ENCODE measurements at places on chromosomes 11 and 22.
A peak's percentile ranks its signal among the peaks of the same experiment; 100 is the strongest.

- no peak for DNase-seq
Observed at GRCh38 chr22:40008726-40009291, 14.1 kb downstream of the FAM83F start.

DNA sequence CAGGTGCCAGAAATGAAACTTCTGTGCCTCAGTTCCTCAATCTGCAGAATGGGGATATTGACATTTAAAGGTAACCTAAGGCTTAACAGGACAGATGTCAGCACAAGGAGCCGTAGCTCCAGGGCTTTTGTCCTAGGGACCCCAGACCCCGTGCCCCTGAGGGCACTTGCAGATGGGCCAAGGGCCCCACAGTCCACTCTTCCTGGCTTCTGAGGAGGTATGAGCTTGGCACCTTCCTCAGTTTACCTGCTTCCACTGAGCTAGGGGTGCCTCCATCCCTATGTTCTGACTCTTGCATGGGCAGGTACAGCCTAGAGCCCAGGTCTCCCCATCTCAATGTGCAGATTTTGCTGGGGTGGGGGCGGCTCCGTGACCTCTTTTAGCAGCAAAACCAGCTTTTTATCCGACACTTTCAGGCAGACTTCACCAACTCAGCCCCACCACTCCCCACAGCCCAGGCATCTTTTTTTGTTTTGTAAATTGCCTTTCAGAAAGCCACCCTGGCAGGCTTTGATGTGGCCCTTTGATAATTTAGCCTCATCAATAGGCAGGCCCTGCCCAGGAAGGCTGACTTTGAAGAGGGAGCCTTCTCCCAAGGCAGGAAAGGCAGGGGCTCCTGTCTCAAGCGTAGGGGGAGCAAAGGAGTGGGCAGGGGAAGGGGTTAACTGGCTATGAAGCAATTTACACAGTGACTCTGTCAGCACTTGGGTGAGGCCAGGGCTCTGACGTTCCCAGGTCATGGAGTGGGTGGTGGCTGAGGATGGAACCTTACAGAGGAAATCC is 23.7 kb upstream of the FGF3 start:
- DNase-seq: no peak

- peak; percentile 71 for DNase-seq
Observed at GRCh38 chr11:91421641-91422040, 803.0 kb upstream of the FAT3 start.

GRCh38 chr11:76013526-76013925 is 192.8 kb downstream of the WNT11 start:
- DNase-seq: no peak

- no peak for DNase-seq
Observed at GRCh38 chr11:104275992-104276391, 112.0 kb upstream of the PDGFD start.

DNA sequence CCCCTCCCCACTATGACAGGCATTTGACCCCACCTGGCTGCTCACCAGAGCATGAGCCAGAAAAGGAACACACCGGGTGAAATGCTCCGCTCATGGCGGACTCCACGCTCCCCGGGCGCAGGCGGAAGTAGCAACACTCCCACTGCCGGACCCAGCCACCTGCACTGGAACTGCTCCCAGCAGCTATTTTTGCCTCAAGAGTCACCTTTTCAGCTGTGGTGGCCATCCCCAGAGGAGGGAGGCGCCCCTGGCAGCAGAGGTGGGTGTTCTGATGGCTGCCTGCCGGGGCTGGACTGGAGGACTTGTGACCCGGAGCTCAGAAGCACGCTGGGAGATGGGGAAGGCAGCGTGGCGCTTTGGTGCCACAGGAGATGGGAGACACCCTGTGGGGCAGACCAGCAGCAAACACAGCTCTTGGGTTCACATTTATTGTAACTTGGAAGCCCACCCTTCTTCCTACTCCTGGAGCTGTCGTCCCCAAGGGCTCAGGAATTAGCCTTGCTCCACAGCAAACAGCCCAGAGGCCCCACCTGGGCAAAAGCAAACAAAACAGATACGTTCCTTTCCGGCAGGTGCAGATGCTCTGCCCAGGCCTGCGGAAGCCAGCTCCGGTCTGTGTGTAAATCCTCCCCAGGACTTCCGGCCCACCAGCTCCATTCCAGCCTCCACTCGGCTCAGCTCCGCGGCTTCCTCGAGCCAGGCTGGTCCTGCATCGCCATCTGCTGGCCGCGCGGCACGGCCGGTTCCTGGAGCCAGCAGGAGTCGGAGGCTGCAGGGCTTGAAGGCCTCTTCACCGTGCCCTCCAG is 3.7 kb downstream of the RPS19BP1 start:
- no peak for DNase-seq

- DNase-seq: no peak
Observed at GRCh38 chr11:74278721-74279161, 32.7 kb downstream of the P4HA3 start.

- DNase-seq: no peak
Observed at GRCh38 chr11:13289081-13289480, 11.5 kb downstream of the BMAL1 start.

DNA sequence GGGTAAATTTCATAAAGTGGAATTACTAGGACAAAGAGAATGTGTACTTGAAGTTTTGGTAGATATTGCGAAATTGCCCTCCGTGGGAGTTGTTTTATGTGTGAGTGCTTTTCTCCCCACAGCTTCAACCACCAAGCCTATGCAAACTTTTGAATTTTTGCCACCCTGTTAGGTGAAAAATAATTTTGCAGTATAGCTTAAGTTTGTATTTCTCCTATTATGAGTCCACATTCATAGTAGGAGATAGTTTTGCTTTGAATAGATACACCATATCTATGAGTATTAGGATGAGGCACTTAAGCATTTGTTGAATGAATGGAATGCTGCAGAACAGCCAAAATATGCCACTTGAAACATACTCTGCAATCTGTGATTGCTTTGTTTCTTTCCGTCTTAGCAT is 43.6 kb downstream of the UVRAG start:
- DNase-seq: no peak

DNA sequence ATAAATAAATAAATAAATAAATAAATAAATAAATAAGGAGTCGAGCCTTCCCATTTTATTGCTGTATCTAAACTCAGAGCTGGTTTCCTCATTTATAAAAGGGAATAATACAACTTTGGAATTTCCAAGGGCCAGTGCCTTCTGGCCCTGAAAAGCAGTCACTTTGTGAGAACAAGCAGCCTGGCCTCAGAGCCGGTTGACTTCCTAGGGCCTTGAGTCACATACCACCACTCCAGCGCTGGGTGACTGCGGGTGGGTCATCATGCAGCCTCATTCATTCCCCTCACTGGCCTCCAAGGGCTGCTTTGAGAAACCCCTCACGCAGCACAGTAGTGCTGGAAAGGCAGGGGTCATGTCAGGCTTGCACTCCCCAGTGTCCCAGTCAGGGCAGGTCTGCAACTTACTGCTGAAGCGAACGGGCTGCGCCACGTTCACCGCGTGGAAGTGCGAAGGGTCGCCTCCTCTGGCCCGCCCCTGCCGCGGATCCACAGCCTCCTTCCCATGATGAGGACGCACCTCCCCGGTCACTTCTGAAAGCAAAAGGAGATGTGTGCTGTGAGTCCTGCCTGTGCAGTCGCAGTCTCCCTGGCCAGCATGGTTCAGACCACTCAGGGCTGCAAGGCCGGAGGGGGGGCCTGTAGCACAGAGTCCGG is 54.4 kb downstream of the DGCR2 start:
- DNase-seq: no peak

- no peak for DNase-seq
Observed at GRCh38 chr11:70230151-70230839, 27.2 kb downstream of the FADD start.

DNA sequence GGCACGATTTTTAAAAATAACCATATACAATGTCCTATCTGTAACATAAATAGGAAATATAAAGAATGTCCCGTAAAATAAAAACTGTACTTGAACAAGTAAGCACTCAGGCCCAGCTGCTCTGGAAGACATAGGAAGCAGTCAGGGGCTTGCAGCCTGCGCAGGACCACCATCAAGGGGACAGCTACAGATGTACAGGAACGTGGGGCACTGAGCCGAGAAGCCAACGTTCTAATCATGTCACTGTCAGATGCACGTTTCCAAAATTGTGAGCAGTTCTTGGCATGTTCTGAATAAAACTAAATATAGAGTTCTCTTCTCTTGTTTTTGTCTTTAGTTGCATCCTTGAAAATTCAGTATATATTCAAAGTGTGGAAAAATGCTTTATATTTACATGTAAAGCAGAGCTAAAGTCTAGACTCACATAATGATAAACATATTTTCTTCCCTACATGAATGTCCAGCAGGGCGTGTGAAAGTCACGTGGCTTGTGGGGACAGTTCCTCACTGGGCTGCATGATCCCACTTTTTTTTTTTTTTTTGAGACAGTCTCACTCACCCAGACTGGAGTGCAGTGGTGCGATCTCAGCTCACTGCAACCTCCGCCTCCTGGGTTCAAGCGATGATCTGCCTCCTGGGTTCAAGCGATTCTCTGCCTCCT is 28.4 kb upstream of the TSPAN18 start:
- DNase-seq: no peak

DNA sequence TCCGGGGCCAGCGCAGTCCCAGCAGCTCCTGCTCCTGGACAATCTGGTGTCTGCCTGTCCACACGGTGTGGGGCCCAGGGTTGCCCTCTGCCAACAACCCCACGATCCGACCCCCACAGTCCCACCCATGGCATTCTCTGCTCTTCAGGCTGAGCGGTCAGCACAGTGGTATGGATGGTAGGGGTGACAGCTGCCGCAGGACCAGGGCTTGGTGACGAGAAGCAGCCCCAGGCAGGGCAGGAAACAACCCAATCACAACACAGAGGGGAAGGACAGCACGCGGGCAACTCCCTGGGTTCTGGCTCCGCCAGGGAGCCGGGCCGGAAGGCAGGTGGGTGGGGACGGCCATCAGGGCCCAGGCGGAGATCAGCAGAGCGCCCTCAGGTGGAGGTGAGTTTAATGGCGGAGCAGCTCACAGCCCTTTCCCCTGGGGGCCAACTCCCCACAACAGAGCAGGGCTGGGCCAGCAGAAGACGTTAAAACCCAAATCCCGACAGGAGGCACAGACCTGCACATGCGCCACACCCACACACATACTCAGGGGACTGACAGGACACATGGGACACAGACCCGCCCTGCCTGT is 5.3 kb upstream of the CHADL start:
- DNase-seq: no peak

DNA sequence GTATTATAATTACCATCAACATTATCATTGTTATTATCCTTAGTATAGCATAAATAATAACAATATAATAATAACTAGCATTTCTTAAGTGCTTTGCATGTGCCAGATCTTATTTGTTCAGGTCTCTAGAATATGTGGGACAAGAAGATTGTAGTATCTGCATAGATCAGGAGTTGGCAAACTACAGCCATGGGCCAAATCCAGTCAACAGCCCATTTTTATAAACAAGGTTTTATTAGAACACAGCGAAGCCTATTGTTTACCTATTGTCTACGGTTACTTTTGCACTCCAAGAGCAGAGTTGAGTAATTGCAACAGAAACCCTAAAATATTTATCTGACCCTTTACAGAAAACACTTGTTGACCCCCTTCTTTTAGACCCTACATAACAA is 81.4 kb downstream of the SLC1A2 start:
- no peak for DNase-seq

DNA sequence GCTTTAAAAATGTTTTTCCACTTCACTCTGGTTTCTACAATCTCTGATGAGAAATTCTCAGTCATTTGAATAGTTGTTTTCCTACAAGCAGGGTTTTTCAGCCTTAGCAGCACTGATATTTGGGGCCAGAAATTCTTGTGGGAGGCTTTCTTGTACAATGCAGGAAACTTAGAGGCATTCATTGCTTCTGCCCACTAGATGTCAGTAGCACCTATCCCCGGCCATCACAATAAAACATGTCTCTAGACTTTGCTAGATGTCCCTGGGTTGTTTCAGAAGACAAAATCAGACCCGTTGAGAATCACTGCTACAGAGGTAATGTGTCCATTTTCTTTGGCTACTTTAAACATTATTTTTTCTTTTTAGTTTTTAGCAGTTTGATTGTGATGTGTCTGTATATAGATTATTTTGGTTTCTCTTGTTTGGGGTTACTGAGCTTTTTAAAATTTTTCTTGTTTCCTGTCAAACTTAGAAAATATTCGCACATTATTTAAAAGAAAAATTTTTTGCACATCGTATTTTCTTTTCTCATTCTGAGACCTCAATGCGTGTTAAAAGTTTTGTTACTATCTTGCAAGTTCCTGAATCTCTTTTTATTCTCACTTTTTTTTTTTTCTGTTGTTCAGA is 60.8 kb upstream of the CCDC179 start:
- DNase-seq: peak; percentile 54

DNA sequence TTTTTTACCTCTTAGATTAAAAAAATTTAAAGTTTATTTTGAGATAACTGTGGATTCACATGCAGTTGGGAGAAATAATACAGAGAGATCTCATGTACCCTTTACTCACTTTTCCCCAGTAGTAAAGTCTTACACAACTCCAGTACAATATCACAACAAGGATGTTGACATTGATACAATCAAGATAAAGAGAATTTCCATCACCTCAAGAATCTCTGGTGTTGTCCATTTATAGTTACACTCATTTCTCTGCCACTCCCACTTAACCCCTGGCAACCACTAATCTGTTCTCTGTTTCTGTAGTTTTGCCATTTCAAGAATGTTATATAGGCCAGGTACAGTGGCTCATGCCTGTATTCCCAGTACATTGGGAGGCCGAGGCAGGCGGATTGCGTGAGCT is 10.5 kb upstream of the ZBED5 start:
- no peak for DNase-seq

- DNase-seq: no peak
Observed at GRCh38 chr11:11076276-11076675, 218.4 kb upstream of the ZBED5 start.

DNA sequence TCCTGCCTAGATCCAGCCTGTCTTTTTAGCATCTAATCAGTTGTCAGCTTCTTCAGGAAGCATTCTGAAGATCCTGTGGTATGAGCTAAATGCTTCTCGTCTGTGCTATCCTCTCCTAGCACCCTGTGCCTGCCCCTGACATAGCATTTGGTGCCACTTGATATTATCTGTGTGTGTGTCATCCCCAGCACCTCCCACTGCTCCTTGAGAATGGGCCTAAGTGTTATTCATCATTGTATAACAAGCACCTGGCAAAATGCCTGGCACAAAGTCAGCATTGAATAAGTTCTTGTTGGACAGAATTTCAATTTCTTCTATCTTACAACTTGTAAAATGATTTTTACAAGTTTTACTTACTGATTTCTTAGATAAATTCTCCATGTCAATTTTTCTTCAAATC is 28.1 kb upstream of the OLFML1 start:
- DNase-seq: no peak

DNA sequence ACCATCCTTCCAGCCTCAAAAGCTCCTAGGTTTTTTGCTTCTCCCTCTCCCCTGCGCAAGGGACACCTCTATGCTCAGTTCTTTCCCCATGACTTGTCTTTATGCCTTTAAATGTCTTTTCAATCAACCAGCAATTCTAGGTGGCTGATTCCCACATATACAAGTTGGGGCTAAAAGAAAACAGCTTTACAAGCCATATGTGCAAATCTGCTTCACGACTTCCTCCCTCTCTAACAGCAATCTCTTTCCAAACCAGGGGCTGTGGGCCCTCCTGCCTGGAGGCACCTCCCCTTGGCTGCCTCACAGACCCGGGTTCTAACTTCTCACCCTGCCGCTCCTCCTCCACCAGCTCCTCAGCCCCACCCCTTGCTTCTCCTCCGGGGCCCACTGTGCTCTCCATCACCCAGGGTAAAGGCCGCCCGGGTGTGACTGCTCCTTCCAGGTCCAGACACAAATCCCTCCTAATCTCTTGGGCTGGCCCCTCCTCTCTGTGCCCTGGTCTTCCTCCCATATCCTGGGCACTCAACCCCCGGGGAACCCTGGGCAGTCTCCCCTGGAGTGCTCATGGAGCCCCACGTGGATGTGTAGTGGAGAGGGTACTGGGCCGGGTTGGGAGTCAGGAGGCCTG is 14.1 kb downstream of the TMPRSS13 start:
- DNase-seq: no peak

Measured in NCI-H187 treated with DMSO at 0.1 percent for 48 hours (cell line).